ENCODE measurements at places on chromosomes 1 and 21.

DNA sequence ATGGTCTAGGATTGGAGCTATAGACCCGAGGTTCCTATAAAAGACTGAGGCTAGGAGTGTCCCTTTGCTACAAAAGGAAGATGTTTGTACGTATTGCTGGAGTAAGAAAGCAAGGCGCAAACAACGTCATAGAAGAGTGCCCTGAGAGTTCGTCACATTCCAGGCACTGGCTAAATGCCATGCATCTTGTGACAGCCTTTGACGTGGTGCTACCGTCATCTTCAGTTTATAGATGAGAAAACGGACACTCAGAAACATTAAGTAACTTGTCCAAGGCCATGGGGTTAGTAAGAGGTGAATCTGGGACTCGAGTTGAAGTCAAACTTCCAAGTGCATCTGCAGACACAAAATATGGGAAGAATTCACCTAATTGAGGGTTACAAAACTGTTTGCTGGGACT, 104.2 kb upstream of the SLC45A1 start:
- DNase-seq = no peak

DNA sequence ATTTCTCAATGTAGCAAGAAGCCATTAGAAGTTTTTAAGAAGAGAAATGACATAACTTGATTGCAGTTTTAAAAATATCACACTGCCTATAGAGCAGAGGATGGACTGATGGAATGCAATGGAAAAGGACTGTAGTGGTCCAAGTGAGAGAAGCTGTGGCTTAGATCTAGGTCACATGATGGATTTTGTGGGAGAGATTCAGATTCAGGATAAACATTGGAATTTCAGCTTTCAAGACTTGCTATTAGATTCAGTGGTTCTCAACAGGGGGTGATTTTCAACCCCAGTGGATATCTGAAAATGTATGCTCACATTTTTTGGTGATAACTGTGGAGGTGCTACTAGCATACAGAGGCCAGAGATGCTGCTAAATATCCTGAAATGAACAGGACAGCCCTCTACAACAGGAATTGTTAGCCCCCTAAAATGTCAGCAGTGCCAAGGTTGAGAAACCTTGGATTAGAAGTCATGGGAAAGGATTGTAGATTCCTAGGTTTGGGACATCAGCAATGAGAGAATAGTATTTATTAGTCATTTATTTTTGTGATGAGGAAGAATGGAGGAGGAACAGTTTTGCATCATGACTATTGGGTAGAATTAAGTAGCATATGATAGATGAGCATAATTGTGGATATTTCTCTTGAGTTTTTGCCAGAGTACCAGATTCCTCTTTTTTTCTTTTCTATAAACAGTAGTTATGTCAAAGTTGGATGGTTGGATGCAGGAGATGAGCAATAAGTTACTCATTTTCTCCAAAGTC, 30.1 kb upstream of the KCNK2 start:
- no peak for DNase-seq

- DNase-seq = no peak
Observed at GRCh38 chr1:118826669-118827068, 161.5 kb downstream of the TBX15 start.

GRCh38 chr1:82503822-82504221, 703.1 kb downstream of the ADGRL2 start:
- no peak for DNase-seq

GRCh38 chr1:43319766-43320165, 17.9 kb upstream of the MPL start:
- no peak for DNase-seq

GRCh38 chr1:237507005-237507404, 383.7 kb downstream of the ZP4 start:
- DNase-seq = no peak

DNA sequence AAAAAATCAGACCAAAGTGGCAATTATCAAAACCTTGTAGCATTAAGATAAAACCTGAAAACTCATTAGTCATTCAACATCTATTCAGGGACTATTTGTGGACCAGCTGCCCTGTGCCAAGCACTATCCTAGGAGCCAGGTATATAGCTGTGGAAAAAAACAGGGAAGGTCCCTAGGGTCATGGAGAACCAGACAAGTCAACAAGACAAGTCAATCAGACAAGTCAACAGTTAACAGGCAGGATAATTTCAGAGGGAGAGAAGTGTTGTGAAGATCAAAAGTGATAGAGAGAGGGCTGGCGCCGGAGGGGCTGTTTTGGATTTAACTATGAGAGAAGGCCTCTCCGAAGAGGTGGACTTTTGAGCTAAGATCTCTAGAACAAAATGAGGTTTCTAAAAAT, 3.3 kb upstream of the ATP1A4 start:
- no peak for DNase-seq

DNA sequence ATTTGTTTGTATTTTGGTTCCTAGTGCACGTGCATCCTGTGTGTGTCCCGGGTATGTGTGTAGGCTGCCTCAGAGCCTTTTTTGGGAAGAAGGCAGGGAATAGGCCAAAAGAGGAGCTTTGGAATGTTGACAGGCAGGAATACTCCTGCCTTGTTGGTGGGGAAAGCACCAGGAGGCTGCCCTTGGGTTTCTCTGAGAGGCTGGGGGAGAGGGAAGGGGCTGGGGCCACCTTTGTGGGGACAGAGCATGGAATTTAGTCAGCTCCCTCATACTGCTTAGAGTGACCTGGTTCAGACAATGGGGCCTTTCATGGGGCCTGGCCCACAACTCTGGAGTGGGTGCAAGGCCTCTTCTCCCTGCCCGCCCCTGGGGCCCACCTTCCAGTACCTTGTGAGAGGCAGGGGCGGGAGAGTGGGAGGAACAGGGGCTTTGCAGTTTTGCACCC, 31.3 kb downstream of the ACOT11 start:
- DNase-seq = no peak

DNA sequence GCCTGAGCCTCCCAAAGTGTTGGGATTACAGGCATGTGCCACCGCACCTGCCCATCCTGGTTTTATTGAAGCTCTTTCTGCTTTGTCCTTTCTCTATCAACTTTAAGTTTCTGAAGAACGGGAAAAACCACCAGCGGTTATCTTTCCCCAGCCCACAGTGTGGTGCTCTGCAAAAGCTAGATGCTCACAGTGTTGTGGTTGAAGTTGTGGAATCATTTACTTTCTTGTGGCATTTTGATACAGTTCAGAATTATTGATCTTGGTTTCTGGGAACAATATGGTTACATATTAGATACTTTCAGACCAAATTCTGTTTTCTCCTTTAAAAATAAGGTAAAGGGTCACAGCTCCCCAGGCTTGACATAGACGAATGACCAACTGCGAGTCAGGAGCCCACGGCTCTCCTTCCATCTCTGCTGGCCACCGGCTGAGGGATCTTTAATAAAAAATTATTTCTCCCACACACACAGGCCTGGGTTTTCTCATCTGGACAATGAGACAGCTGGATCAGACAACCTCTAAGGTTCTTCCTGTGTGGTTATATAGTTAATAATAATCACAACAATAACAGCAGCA, 385.3 kb downstream of the SETD4 start:
- DNase-seq = no peak

DNA sequence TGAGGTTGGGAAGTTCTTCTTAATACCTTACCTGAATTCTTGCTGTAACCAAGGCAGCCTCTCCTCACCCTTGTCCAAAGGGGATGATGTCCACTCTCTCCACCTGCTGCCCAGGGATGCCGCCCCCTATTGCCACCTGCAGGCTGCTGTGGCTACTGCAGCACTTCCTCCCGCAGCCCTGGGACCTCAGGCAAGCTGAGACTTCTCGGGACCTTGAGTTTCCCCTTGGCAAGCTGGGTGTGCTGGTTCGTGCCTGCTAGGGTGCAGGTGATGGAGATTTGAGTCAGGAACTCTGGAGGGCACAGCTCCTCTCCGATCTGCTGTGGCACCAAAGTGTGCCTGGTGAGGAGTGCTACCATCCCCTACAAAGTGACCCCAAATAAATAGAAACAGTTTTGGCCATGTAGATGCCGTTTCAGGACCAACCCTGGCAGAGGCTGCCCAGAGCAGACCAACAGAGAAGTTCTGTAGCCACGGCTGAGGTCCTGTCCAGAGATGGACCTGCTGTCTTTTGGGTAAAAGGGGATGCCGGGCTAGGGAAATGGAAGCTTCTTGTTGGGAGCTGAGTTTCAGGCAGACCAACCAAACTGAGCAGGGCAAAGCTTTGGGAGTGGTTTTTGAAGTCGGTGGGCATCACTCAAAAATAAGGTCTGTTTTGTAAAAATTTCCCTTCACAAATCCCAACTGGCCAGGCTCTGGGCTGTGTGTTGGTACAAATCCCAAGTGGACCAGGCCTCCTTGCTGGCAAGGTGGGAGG, 31.7 kb downstream of the RUNX3 start:
- no peak for DNase-seq

DNA sequence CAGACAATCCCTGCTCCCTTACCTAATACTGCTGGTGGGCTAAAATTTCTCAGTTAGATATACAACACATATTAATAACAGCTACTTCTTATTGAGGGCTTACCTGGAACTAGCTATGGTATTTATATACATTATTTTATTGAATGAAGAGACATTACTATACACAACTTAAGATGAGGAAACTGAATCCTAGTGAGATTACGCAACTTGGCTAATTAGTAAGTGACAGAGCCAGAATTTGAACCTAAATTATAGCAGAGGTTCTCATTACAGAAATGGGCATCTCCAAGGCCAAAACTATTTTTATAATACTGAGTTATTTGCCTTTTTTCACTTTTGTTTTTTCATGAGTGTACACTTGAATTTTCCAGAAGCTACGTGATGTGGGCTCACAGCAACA, 44.5 kb upstream of the SMYD2 start:
- no peak for DNase-seq

DNA sequence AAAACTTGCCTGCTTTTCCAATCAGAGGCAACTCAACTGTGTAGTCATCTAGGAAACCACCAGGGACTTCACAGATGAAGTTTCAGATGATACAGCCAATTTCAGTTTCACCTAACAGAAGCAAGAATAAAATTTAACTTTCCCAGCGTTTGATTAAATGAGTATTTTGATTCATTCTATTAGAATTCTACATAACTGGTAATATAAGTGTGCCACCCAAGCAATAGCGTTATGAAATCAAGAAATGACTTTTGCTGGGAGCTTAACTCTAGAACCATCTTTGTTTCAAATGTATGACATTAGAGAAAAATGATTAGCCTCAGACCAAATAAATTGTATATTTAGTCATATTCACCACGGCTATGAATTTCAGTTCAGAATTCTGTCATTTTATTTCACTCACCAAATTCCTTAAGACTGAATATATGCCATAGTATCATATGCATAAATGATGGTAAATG, 239.3 kb downstream of the NRIP1 start:
- no peak for DNase-seq

- DNase-seq = no peak
Observed at GRCh38 chr1:6785318-6785727, at the start of gene CAMTA1. Gene CAMTA1 (plus strand): TSS chr1:6785454. CDS start chr1:6785531, 77 bp downstream.

GRCh38 chr1:68107771-68108170, 57.3 kb upstream of the DIRAS3 start:
- no peak for DNase-seq

- DNase-seq = no peak
Observed at GRCh38 chr1:72938408-72938807, 656.1 kb upstream of the NEGR1 start.

GRCh38 chr1:18052671-18053070, 54.9 kb upstream of the IGSF21 start:
- DNase-seq = no peak
